ENCODE measurements at places on chromosomes 1 and 21.
A peak's percentile ranks its signal among the peaks of the same experiment; 100 is the strongest.

DNA sequence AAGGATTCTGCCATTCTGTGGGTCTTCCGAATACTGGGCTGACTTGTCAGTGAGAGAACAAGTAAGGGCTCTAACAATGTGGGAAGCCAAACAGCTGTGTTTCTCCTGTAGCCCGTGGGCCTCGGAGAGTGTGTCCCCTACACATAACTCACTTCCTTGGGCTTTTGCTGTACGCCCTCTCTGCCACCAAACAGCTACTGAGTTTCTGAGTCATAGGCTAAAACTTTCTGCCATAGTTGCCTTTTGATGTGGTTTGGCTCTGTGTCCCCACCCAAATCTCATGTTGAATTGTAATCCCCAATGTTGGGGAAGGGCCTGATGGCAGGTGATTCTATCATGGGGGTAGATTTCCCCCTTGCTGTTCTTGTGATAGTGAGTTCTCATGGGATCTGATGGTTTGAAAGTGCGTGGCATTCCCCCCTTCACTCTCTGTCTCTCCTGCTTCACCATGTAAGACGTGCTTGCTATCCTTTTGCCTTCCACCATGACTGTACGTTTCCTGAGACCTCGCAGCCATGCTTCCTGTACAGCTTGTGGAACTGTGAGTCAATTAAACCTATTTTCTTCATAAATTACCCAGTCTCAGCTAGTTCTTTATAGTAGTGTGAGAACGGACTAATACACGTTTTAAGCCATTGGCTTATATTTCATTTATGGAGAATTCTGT, 194.8 kb upstream of the HMCN1 start:
- H3K4me3 ChIP-seq: no peak overlapping the region
- H3K36me3 ChIP-seq: no peaks in the 10 kb centered on the region
- no peak overlapping the region for H3K27ac ChIP-seq
- no peak for DNase-seq
- H3K27me3 ChIP-seq: no peaks in the 10 kb centered on the region

DNA sequence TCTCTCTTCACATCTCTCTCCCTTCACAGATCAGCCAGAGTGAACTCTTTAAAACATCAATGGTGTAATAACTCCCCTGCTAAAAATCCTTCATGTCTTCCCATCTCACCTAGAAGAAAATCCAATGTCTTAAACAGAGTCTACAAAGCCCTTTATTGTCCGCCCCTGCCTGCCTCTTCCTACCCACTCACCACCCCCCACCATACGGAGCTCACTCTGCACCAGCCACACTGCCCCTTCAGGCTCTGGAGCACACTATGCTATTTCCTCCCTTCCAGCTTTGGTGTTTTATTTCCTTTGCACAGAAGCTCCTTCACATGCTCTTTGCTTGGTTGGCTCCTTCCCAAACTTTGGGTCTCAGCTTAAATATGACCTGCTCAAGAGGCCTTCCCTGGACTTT, 10.2 kb downstream of the CAMK1G start:
- H3K36me3 ChIP-seq: no peaks in the 10 kb centered on the region
- no peak overlapping the region for H3K27ac ChIP-seq
- no peaks in the 10 kb centered on the region for H3K27me3 ChIP-seq
- no peak overlapping the region for H3K4me3 ChIP-seq

DNA sequence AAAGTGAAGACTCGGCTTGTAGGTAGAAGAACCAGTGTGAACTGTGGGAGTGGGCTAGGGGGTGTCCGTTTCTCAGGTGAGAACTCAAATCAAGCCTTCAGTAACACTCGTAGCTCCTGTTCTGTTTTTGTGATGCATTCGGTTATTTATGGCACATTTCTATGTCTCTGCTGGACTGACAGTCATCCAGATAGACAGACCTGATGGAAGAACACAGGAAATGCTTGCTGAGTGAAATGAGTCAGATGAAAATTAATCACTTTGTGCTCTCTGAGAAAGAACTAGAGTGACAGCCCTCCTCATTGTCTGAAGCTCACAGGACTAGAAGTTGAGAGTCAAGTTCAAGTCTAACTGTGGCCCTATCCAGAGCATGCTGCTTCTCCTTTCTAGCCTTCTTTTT, 360.1 kb upstream of the PLXNA2 start:
- H3K4me3 ChIP-seq: no peak overlapping the region
- no peak overlapping the region for H3K27ac ChIP-seq
- no peak for DNase-seq
- H3K4me1 ChIP-seq: no peaks in the 10 kb centered on the region
- H3K27me3 ChIP-seq: no peaks in the 10 kb centered on the region

- DNase-seq: no peak
- H3K4me1 ChIP-seq: no peaks in the 10 kb centered on the region
- H3K27ac ChIP-seq: no peak overlapping the region
- H3K27me3 ChIP-seq: no peaks in the 10 kb centered on the region
- H3K36me3 ChIP-seq: no peaks in the 10 kb centered on the region
Measured at GRCh38 chr1:107653765-107654164, 311.2 kb downstream of the VAV3 start.

DNA sequence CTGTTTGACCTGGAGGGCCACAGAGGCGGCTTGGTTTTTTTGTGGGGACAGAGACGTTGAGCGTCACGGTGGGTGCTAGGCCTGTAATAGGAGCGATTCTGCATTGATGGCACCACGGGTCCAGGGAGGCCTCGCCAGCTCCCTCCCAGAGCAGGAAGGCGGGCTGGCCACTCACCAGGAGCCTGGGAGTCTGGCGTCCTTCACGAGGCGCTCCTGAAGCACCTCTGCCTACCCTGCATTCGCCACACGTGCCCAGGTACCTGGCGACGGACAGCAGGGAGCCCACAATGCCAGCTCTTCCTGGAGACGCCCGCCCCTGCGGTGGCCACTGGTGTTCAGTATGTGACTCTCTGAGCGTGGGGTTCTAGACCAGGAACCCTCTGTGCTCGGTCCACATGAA, 69.9 kb upstream of the TRAPPC10 start:
- no peak overlapping the region for H3K4me3 ChIP-seq
- H3K27me3 ChIP-seq: no peaks in the 10 kb centered on the region
- peaks cover 20% of the 10 kb centered on the region for H3K4me1 ChIP-seq

DNA sequence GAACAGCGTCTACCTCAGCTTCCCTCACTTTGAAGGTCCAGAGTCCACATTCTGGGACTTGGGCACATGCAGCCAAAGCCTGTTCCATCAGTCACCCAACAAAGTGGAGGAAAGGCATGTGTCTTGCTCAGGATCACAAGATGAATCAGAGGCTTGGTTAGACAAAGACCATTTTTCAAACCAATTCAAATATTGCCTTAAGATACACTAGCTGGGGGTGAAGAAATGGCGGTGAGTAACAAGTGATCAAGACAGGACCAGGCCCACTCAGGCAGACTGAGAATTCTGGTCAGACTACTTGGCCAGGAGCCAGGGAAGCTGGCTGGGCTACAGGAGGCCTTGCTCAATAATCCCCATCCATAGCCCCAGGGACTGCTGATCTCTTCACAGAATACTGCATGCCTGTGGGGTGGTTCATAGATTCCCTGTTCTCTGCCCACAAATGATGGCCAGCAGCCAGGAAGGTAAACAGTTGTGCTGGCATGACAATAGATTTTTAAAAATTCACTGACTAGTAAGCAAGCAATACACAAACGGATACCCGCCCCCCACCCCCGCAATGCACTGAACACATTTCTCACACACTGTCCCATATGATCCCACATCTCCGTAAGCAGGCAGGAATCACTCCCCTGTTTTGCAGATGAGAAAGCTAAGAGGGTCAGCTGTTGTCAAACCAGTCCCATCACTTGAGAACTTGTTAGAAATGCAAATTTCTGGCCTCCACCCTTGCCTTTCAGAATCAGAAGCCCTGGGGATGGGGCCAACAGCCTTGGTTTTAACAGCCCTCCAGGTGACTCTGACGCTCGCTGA, 27.2 kb downstream of the ERI3 start:
- H3K27me3 ChIP-seq: no peaks in the 10 kb centered on the region
- no peaks in the 10 kb centered on the region for H3K4me1 ChIP-seq
- H3K36me3 ChIP-seq: peaks cover 9% of the 10 kb centered on the region
- no peak overlapping the region for H3K27ac ChIP-seq
- no peak overlapping the region for H3K4me3 ChIP-seq

- H3K4me1 ChIP-seq: peaks cover 37% of the 10 kb centered on the region
- no peak overlapping the region for H3K4me3 ChIP-seq
- peaks cover 7% of the 10 kb centered on the region for H3K36me3 ChIP-seq
- no peak for DNase-seq
- no peak overlapping the region for H3K27ac ChIP-seq
- peaks cover 7% of the 10 kb centered on the region for H3K27me3 ChIP-seq
Measured at GRCh38 chr1:23421753-23422240, 2.8 kb downstream of the TCEA3 start.

DNA sequence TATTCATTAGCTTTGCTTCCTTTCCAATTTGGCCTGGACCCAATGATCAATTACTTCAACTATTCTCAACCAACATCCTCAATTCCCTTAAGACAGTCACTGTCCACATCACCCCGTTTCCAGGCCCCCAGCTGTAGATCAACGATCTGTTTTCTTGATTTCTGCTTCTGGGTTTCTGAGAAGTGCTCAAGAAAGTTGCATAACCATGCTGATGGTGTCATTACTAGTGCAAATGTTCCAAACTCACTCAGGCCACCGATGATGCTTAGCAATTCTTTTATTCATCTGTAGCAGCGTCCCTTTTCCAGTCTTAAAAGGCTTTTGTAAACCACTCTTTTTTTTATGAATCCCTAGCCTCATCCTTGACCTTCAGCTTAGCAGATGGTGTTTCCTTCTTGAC, 155.8 kb upstream of the PTGFR start:
- no peaks in the 10 kb centered on the region for H3K36me3 ChIP-seq
- H3K4me1 ChIP-seq: no peaks in the 10 kb centered on the region
- no peak for DNase-seq
- H3K27ac ChIP-seq: no peak overlapping the region

- H3K4me1 ChIP-seq: peaks cover under 1% of the 10 kb centered on the region
- H3K4me3 ChIP-seq: no peak overlapping the region
- H3K27ac ChIP-seq: no peak overlapping the region
- DNase-seq: no peak
Measured at GRCh38 chr21:39375446-39375845, 26.6 kb upstream of the HMGN1 start.

- H3K4me3 ChIP-seq: peak overlapping the region; percentile 52
- peaks cover 29% of the 10 kb centered on the region for H3K4me1 ChIP-seq
- H3K36me3 ChIP-seq: no peaks in the 10 kb centered on the region
- DNase-seq: peak; percentile 58
- peaks cover 62% of the 10 kb centered on the region for H3K27me3 ChIP-seq
Measured at GRCh38 chr1:156860113-156860627, 495 bp upstream of the NTRK1 start.

- no peaks in the 10 kb centered on the region for H3K27me3 ChIP-seq
- DNase-seq: no peak
- no peak overlapping the region for H3K27ac ChIP-seq
- H3K36me3 ChIP-seq: no peaks in the 10 kb centered on the region
- H3K4me3 ChIP-seq: no peak overlapping the region
Measured at GRCh38 chr1:2480236-2480985, 4.3 kb downstream of the PLCH2 start.

GRCh38 chr1:97562081-97562480, 358.8 kb downstream of the DPYD start:
- H3K36me3 ChIP-seq: peaks cover 5% of the 10 kb centered on the region
- H3K27ac ChIP-seq: no peak overlapping the region
- no peak for DNase-seq
- no peaks in the 10 kb centered on the region for H3K27me3 ChIP-seq
- no peak overlapping the region for H3K4me3 ChIP-seq

- H3K4me1 ChIP-seq: peaks cover 15% of the 10 kb centered on the region
- DNase-seq: no peak
- peaks cover 11% of the 10 kb centered on the region for H3K36me3 ChIP-seq
- no peaks in the 10 kb centered on the region for H3K27me3 ChIP-seq
Measured at GRCh38 chr1:109990302-109990653, 5.7 kb downstream of the AHCYL1 start.

GRCh38 chr1:114454539-114454938, 56.5 kb downstream of the TRIM33 start:
- no peak overlapping the region for H3K4me3 ChIP-seq
- no peaks in the 10 kb centered on the region for H3K27me3 ChIP-seq
- H3K4me1 ChIP-seq: no peaks in the 10 kb centered on the region
- peaks cover 46% of the 10 kb centered on the region for H3K36me3 ChIP-seq
- no peak for DNase-seq

DNA sequence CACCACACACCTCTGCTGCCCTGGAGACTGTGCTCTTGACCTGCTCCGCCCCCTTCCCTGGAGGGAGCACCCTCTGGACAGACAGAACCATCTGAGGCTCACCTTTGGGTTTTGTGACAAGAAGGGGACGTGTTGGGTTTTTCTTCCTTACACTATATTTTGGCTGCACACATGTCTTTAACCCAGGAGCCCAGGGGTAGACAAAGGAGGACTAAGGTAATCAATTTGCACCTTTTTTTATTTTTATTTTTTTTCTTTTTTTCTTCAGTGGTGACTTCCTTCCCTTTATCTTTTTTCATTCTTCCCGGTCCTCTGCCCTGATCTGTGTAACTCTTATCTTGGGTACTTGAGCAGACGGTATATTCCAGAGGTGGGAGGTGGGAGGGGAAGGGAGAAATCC, 8.5 kb upstream of the TXLNA start:
- no peaks in the 10 kb centered on the region for H3K27me3 ChIP-seq
- no peak overlapping the region for H3K27ac ChIP-seq
- no peak for DNase-seq
- H3K36me3 ChIP-seq: peaks cover 64% of the 10 kb centered on the region

DNA sequence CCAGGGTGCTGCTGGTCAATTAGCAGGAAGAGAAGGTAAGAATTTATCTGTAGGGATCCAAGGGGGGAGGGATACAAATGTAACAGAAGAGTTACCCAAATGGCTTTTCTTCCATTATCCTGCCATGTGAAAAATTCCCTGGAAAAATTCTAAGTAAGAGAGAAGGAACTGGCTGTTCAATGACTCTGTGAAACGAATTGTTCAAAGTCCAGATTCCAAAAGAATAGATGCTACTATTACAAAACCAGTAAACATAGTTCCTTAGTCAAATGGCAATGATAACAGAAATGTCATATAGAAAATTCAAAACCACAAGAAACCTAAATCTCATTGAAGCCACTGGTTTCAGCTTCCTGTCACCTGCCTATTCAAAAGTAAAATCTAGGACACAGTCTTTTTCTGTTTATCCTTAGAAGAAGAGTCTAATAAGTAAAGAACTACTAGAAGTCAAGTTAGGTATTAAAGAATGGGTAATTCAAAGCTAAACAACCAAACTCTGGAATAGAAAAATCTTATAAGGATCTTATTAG, 102.6 kb downstream of the ZNF644 start:
- H3K36me3 ChIP-seq: peaks cover 29% of the 10 kb centered on the region
- no peaks in the 10 kb centered on the region for H3K27me3 ChIP-seq
- no peak overlapping the region for H3K27ac ChIP-seq
- no peaks in the 10 kb centered on the region for H3K4me1 ChIP-seq

- no peak overlapping the region for H3K27ac ChIP-seq
- no peaks in the 10 kb centered on the region for H3K4me1 ChIP-seq
- no peak overlapping the region for H3K4me3 ChIP-seq
- no peaks in the 10 kb centered on the region for H3K36me3 ChIP-seq
- H3K27me3 ChIP-seq: no peaks in the 10 kb centered on the region
Measured at GRCh38 chr1:216325336-216325735, 97.9 kb downstream of the USH2A start.

DNA sequence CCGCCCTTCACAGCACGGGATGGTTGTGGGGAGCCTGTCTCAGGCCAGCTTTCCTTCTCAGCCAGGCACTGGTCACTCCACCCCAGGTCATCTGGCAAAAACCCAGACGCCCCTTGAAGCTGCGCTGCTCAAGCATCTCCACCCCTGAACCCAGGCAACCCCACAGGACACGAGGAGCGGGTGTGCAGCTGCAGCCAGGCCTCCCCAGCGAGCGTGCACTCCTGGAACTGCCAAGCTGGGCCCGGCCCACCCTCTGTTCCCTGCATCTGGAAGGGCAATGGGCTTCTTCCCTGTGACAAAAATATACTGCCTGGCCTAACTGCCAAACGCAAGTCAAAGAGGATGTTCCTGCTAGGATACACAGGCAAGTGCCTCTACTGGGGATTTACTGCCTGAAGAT, 39.7 kb downstream of the SLC66A1 start:
- peaks cover 88% of the 10 kb centered on the region for H3K36me3 ChIP-seq
- H3K27me3 ChIP-seq: no peaks in the 10 kb centered on the region
- no peak for DNase-seq

All from CD4-positive, alpha-beta T cell (primary cell).